ENCODE measurements at places on chromosomes 3 and 15.

- DNase-seq, result no peak
These were observed 991.2 kb downstream of the TUSC7 start for GRCh38 chr3:117700573-117701360.

- no peak for DNase-seq
These were observed 55.0 kb downstream of the RHCG start for GRCh38 chr15:89441295-89441812.

DNA sequence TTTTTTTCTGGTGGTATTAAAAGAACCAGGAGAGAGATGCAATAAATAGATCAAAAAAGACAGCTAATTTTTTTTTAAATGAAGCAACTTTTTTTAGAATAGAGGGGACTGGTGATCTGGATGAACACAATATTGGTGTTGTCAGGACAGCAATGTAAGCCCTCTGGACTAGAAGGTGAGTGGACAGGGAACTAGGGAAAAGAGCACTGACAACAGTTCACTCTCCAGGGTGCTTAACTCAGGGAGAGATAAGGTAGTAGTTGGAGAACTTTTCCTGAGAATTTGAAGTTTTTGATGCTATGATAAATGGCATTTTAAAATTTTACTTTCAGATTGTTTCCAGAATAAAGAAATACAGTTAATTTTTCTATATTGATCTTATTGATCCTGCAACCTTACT is 158.3 kb upstream of the STAC start:
- DNase-seq, result no peak

DNA sequence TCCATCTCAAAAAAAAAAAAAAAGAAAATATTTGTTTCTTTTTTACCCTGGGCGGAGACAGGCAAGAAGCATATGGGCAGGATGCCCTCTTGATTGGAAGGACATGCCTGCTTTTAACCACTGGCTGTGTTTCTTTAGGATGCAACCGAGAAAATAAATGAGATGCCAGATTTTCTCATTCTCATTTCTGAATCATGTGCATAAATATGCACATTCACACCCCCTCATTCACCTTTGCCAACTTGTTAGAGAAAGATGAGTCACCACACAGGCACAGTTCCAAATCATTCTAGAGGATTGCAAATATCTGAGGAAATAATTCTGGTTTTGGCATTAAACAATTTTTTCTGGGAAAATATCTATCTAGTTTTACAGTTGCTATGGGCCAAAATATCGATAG is 3.3 kb downstream of the LIPH start:
- no peak for DNase-seq

DNA sequence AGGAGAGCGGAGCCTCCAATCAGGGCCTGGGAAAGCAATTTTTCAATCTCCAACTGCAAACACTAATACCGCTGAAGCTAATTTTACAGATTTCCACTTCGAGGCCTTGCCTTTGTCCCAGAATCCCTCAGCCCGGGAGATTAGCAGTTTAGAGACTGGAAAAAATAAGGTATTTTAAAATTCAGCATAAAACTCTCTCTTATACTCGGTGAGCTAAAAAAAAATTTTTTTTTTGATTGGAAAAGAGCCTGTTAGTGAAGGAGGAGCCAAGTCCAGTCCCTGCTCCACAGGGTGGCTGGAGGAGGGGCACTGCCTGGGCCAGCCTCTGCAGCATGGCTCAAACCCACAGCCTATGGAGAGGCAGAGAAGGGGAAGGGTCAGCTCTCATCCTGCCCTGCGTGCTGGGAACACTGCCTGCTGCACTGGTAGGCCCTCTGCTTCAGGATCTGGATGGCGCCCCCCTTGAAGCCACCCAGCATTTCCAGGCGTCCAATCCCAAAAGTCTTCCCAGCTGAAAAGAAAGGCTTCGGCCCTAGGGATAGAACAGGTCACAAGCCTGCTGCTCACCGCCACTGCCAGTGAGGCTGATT is 48.9 kb downstream of the CACNA2D2 start:
- no peak for DNase-seq

GRCh38 chr3:169657351-169658124 is 6.0 kb downstream of the MECOM start:
- no peak for DNase-seq

- DNase-seq, result no peak
These were observed 49.5 kb upstream of the ABHD17C start for GRCh38 chr15:80645494-80646065.

DNA sequence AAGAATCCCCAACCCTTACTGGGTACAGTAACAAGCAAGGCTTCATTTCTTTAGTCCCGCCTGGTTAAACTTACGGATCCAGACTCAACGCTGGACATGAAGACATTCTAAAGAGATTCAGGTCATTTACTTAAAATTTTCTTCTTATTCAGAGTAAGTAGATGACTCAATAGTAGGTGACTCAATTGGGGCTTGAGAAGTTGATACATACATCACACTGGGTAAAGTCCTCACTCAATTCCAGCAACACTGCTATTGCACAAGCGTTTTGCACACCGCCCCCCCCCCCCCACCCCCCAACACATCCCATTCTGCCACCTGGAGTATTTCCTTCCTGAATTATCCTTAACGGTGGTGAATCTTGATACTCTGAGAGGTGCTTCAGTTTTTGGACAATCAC is 610.0 kb downstream of the FOXP1 start:
- no peak for DNase-seq

GRCh38 chr3:41629986-41630385 is 331.9 kb downstream of the ULK4 start:
- DNase-seq, result no peak

DNA sequence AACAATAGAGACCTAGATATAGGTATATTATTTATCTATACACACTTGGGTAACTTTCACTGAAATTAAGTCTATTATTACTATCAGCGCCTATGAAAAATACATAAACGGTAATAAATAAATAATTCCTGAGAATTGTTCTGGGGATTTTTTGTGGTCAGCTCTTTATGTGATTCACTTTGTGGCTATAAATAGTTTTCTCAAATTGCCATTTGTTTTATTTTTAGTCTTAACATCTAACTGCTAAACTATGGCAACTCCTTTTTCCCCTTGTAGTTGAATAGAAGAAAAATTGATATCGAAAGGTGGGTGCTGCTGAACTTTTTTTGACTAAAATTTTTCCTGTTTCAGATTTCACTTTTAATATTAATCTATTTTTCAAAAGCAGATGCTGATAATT is 189.0 kb downstream of the VGLL3 start:
- DNase-seq, result no peak

DNA sequence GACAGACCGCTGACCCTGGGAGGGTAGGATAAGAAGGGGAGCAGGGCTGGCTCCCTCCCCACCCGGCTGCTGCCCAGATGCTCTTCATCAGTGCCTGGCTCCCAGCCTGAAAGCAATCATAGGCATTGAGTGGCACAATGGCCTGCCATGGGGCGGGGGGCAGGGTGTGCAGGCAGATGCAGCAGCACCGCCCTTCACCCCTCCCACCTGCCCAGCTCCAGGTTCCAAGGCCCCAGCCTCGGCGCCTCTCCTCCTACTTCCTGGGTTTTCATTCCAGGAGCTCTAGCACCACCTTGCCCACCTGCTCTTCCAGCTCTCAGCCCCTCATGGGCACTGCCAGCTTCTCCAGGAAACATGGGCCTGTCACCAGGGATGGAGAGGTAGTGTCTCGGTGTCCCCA is 101.7 kb downstream of the MEGF11 start:
- DNase-seq, result no peak

DNA sequence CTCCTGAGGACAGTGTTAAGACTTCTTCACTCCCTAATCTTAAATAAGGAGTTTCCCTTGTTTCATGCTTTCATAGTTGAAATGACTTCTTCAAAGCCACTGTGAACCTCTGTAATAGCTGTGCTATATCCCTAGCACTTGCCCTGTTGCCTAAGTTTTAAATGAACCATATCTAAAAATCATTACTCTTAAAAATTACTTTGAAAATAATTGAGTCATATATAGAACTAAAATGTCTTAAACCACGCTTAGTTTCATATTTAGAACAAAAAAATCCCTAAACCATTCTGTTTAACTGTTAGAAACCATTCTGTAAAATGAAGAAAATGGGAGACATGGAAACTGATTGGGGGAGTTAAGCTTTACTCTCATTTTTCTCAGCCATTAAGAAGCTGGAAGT is 29.8 kb downstream of the DNAJC19 start:
- DNase-seq, result no peak

DNA sequence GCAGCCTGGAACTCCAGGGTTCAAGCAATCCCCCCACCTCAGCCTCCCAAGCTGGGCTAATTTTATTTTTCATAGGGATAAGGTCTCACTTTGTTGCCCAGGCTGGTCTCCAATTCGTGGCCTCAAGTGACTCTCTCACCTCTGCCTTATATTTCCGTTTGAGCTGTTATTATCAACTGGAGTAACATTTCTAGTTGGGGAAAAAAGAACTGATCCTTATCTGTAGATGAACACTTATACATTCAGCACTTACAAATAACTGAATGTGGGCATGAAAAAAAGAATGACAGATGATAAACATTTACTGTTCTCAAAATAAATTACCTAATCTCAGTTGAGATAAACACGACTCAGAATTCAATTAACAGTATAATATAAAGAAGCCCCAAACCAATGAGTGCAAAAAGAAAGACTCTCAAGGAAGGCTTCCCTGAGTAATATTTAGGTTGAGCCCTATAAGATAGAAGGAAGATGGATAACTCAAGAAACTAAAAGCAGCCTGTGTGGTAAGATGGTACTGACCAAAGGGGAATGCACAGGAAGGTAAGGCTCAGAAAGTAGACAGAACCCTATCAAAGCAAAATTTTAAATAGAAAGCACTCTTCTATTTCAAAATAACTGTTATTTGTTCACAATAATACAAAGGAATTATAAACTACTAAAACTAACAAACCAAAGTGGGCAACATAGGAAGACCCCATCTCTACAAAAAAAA is 11.8 kb downstream of the UBE3A start:
- DNase-seq, result no peak

GRCh38 chr15:80747317-80748053 is 31.7 kb upstream of the CEMIP start:
- no peak for DNase-seq

GRCh38 chr3:49992326-49992725 is 52.4 kb downstream of the RBM6 start:
- no peak for DNase-seq

GRCh38 chr3:109804697-109805096 is 467.4 kb upstream of the DPPA4 start:
- no peak for DNase-seq

Data from activated naive CD8-positive, alpha-beta T cell treated with anti-CD3 and anti-CD28 coated beads, Interleukin-2, amount 10 ng/mL, durations not matched to agents 7 days and 5 days (primary cell).